ENCODE measurements at places on chromosomes 1 and 21.
A peak's percentile ranks its signal among the peaks of the same experiment; 100 is the strongest.

DNA sequence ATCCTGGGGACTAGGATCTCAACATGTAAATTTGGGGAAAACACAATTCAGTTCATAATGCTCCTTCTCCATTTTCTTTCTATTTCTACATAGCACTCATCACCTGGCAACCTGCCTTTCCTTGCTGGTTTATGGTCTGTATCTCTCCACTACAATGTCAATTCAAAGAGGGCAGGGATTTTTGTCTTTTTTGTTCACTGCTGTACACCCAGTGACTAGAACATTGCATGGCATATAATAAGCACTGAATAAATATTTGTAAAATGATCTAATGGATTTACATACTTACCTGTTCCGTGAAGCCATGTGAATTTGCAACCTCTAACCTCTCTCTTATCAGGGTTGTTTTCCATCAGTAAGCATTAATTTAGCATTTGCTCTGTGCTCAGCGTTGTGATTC, 27.4 kb upstream of the TBX15 start:
- no peak for DNase-seq

- DNase-seq: no peak
Measured at GRCh38 chr1:25985171-25985570, 12.7 kb downstream of the PAFAH2 start.

DNA sequence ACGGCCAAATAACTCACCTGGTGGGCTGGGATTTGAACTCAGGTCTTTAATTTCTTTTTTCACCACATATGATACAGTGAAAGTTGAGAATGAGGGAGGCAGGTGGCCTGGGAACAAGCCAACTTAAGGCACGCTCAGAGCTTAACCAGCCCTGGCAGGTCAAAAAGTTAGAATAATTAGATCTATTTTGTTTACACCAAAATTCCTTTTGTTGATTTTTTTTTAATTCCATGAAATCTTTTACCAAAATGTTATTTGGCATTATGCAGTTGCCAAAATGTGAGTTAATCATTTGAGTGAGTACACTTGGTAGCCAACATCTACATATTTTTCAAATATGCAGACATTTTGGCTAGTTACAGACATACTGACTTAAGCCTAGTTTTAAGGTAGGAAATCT, 36.8 kb downstream of the LHX8 start:
- no peak for DNase-seq

DNA sequence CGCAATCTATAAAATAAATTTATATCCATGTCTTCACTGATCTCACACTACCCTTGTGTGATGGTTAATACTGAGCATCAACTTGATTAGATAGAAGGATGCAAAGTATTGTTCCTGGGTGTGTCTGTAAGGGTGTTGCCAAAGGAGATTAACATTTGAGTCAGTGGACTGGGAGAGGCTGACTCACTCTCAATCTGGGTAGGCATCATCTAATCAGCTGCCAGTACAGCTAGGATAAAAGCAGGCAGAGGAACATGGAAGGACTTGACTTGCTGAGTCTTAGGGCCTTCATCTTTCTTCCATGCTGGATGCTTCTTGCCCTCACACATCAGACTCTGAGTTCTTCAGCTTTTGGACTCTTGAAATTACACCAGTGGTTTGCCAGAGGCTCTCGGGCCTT, 615.4 kb downstream of the AGBL4 start:
- DNase-seq: no peak

DNA sequence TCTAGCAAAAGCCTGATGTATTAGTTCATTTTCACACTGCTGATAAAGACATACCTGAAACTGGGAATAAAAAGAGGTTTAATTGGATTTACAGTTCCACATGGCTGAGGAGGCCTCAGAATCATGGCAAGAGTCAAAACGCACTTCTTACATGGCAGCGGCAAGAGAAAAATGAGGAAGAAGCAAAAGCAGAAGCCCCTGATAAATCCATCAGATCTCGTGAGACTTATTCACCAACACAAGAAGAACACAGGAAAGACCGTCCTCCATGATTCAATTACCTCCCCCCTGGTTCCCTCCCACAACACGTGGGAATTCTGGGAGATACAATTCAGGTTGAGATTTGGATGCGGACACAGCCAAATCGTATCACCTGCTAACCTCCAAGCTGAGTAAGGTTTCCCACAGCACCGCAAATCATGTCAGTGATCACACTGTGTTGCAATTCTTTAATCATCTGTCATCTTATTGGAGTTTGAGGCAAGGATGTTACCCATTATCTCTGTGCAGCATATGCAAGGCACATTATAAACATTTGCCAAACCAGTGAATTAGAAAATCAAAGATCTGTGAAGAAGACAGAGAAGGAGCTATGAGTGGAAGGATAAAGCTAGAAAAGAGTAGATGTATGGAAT, 128.5 kb downstream of the ZNF281 start:
- DNase-seq: no peak

DNA sequence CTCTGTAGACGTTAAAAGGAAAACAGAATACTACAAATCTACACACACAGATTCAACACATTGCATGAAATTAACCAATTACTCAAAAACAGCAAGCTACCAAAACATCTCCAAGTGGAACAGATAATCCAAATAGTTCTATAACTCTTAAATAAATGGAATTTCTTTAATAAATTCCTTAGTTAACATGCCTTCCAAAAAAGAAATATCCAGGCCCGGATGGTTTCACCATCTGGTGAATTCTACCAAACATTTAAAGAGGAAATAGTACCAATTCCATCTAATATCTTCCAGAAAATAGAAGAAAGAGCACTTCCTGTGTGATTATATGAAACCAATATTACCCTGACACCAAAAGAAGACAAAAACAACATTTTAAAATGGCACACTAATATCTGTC, 52.8 kb upstream of the COL6A2 start:
- DNase-seq: no peak

GRCh38 chr1:3506041-3506440, 51.6 kb downstream of the ARHGEF16 start:
- DNase-seq: no peak

DNA sequence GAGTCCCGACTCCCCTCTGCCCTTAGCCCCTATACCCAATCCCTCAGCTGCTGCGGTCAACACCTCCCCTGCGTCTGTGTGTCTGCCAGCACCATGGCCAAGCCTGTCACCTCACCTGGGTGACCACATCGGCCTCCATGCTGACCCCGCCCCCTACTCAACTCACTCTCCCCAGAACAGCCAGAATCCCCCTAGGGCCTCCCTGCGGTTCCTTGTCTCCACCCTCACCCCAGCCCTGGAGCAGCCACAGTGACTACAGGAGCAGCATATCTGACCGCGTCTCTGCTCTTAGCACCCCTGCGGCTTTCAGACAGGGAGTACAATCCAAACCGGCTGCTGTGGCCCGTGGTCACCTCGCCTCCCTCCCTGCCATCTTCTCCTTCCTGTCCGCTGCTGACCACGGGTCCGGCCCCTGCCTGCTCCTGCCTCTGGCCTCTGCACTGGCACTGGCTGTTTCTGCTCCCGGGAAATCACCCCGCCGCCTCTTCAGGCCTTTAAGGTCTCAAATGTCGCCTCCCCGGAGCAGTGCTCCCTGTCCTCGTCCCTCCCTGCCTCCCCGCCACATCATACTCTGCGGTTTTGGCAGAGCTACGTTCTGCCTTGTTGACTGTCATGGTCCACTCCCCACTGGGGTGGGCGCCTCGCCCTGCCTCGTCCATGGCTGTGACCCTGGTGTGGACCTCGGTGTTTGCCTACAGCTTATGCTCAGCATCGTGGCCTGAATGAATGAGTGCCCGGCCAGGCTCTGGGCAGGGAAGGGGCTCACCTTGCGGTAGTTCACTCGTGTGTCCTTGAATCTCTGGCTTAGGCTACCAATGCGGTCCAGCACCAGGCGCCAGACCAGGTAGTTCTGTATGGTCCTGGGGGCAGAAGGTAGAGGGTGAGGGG, 11.1 kb downstream of the PRXL2B start:
- DNase-seq: no peak

GRCh38 chr1:18901147-18901951, 1.0 kb downstream of the ALDH4A1 start:
- no peak for DNase-seq

DNA sequence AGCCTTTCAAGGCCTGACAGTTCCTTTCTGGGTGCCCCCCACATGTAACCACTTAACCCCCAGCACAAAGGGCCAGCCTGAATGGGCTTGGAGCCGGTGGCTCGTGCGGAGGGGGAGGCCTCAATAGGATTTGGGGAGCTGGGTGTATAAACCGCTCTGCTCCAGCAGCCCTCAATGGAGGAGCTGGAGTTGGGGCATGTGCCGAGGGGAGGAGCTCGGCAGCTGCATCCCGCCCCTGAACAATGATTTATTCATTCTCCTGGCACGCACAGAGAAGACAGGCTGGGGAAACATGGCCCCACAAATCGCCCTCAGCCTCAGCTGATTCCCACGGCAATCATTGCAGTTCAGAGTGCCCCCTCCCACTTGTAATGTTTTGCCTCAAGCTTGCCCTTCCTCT, 6.9 kb upstream of the C1orf216 start:
- DNase-seq: no peak

- DNase-seq: no peak
Measured at GRCh38 chr1:160164121-160164520, 12.7 kb downstream of the ATP1A4 start.

- DNase-seq: no peak
Measured at GRCh38 chr1:56185493-56185892, 393.9 kb downstream of the PLPP3 start.

DNA sequence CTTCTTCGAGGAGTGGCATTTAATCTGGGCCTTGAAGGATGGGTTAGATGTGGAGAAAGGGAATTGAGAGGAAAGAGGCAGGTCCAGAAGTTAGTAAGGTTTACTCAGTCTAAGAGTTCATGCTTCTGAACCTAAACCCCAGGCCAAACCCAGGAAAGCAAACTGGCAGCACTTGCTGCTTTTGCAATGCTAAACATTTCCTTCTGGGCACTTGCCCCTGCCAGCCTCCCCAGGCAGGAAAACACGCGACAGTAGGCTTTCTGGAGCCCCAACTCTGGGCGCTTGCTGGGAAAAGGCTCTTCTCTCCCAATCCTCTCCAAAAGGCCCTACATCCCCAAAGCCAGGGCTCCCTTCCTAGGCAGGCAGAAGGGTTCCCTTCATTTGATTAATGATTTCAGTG, 2.5 kb downstream of the OLFML2B start:
- DNase-seq: no peak

GRCh38 chr1:180680558-180681144, 48.8 kb downstream of the XPR1 start:
- peak; percentile 69 for DNase-seq

Data from EL (cell line).